NCI-H1417 (cell line): ENCODE measurements at places on chromosomes 5 and 9.

GRCh38 chr5:78734950-78735349 is 86.4 kb upstream of the LHFPL2 start:
- no peak for DNase-seq

DNA sequence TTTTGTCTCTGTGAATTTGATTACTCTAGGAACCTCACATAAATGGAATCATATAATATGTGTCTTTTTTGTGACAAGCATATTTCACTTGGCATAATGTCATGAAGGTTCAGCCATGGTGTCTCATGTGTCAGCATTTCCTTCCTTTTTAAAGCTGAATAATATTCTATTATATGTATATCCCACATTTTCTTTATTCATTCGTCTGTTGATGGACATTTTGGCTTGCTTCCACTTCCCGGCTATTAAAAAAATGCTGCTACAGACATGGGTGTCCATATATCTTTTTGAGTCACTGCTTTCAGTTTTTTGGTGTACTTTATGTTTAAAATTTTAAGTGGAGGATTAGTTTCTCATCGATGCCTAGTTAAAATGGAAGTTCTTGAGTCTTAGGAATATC is 59.8 kb upstream of the C5orf63 start:
- DNase-seq: no peak

DNA sequence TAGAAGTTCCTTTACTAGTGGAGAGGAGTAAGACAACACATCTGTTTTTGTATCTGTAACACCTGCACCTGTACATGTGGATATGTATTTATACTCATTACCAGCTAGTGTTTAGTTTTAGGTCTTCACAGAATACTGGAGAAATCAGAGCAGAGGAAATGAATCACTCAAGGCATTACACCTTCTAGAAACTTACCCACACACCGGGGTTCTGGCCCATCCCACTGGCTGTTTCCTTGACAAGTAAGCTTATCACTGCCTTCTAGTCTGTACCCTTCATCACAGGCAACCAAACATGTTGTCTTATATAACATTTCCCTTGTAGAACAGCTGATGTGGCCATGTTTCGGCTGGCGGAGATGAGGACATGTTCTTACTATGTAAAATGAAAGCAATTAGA is 76.7 kb downstream of the SVEP1 start:
- no peak for DNase-seq

- no peak for DNase-seq
Measured at GRCh38 chr5:122954719-122955118, 81.8 kb downstream of the PPIC start.

- no peak for DNase-seq
Measured at GRCh38 chr5:150149618-150150017, 6.0 kb downstream of the PDGFRB start.

DNA sequence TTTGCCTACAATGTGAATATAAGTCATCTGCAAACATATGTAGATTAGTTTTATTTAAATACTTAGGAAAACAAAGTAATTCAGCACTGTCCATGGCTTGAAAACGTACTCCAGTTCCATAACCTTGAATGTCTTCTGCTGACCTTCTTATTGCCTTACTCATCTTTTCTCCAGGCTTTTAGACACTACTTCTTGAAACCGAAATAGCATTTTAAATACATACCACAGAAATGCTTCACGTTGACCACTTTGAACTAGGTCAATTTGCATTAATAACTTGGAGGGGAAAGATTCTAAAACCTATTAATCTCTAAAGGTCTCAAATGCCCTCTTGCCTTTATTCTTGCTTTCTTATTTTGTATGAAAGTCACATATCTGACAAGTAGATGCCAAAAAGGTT is 995.4 kb upstream of the ACO1 start:
- no peak for DNase-seq
